ENCODE measurements at places on chromosomes 11 and 22.
A peak's percentile ranks its signal among the peaks of the same experiment; 100 is the strongest.

GRCh38 chr11:116990811-116991210 is 107.4 kb downstream of the SIK3 start:
- no peak for DNase-seq

DNA sequence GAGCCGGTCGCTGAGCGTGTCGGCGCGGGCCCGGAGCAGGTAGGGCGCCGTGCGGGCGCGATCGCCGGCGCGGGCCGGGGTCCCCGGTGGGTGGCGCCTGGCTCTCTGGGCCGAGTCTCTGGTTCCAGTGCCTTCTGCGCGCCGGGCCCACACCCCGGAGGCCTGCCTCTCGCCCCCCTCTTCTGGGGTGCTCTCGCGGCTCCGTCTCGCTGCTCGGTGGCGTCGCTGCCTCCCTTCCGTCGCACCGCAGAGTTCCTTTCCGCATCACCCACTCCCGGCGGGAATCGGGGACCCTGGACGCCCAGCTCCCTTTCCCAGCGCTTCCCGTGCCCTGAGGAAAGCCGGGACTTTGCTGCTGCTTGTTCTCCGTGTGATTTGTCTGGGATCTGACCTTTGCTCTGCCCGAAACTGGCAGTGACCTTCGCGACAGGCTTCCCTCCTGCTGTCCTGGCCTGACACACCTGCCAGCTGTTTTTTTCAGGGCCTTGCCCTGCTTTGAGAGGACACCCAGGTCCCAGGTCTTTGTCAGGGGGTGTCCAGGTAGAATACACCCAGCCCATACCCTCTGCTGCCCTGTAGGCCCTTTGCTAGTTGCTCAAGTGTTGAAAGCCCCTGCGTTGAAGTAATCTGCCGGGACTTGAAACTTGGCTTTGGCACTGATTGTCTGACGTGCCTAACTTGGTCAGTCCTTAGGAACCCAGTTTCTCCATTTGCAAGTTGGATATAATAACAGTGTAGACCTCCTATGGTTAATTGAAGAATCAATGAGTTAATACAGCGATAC is 711 bp downstream of the FDX1 start:
- peak; percentile 52 for DNase-seq

DNA sequence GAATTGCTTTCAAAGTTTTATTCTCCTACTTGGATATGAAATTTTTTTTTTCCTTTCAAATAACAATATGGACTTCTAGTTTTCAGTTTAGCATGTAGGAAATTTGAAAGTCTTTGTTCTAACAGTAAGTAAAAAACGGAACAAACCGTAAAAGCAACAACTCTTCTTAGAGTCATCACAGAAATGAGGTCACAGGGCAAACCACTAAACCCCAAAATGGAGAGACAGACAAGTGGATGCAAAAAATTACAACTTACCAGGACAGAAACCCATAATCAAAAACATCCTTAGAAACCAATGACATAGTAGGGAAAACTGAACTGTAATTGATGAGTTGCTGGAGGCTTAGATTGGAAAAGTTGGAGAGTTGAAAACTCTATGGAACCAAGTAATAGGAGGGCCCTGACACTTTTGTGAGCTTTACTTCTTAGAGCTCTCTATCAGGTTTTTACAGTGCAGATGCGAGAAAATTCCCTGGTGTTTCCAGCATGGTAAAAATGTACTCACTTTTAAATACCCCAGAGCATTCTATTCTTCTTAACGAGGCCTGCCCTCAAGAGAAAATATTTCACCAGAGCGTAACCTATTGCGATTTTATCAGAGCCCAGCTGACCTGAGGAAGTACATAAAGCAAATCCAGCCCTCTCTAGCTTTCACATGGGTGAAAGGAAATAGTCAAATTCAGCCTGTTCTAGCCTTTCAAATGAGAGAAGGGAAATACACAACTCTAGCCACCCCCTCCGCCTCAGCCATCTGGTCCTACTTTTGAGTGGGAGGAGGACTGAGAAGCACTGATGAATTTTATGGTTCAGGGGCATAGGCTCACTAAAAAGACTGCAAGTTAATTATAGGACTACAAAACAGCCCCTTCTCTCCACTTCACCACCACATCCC is 39.1 kb downstream of the CASP12 start:
- peak; percentile 66 for DNase-seq

GRCh38 chr11:69634590-69634989 is 6.4 kb upstream of the CCND1 start:
- DNase-seq: no peak

DNA sequence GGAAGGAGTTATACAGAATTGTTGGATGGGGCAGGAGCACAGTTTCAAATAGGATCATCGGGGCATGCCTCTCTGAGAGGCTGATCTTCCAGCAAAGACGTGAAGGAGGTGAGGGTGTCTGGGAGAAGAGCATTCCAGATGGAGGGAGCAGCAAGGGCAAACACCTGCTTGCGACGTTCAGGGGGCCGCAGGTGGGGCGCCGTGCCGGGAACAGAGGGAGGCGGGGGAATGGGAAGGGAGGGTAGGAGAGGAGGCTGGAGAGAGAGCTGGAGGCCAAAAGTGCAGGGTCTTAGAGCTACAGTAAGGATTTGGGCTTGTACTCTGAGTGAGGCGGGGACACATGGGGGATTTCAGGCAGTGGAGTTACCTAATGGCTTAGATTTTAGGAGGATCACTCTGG is 13.6 kb downstream of the APOL5 start:
- no peak for DNase-seq

DNA sequence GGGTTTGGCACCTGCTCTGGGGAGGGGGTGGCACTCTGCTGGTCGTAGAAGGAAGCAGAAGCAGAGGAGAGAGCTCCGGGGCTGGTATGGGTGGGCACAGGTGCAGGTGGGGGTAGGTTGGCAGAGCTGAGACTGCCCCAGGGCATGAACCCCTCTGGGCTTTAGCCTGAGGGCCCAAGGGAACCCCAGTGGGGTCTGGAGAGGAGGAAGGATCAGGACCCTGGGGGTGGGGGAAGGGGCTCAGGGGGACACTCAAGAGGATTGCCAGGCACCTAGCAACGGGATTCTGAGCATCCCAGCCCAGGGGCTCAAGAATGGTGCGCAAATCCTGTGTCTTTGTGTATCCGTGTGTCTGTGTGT is 6.3 kb downstream of the ALDH3B2 start:
- no peak for DNase-seq

DNA sequence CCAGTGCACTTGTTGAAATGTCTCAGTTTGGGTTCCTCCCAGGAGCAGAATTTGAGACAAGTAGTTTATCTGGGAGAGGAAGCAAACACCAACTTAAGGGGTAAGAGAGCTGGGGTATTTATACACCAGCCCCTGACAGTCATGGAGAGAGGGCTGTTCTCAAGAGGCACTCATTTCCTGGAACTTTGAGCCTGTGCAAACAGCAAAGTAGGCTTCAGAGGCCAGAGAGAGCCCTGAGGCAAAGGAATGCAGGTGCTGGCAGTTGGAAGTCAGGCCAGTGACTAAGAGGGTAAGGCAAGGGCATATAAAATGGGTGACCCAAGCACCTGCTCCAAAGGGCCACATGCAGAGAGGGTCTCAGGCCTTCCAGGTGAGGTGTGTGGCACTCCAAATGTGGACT is 16.1 kb downstream of the MS4A18 start:
- no peak for DNase-seq

DNA sequence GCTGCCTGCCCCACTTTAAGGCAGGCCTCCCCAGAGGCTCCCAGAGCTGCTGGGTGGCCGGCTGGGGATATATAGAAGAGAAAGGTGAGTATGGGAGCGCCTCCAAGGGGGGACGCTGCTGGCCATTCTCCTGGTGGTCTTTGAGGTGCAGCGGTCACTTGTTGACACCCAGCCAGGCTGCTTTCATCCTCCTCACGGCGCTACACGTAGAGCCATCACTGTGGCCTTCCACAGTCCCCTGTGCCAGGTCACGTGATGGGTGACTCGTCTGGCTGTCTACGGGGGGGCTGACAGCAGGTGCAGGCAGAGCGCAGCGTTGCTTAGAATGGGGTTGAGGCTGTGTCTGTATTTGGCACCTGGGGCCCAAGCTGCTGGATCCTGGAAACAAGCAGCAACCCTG is 1.9 kb downstream of the ACR start:
- DNase-seq: no peak
